ENCODE measurements at places on chromosomes 3 and 15.

- no peak for DNase-seq
These were observed 55.4 kb downstream of the CYP19A1 start for GRCh38 chr15:51283026-51283425.

DNA sequence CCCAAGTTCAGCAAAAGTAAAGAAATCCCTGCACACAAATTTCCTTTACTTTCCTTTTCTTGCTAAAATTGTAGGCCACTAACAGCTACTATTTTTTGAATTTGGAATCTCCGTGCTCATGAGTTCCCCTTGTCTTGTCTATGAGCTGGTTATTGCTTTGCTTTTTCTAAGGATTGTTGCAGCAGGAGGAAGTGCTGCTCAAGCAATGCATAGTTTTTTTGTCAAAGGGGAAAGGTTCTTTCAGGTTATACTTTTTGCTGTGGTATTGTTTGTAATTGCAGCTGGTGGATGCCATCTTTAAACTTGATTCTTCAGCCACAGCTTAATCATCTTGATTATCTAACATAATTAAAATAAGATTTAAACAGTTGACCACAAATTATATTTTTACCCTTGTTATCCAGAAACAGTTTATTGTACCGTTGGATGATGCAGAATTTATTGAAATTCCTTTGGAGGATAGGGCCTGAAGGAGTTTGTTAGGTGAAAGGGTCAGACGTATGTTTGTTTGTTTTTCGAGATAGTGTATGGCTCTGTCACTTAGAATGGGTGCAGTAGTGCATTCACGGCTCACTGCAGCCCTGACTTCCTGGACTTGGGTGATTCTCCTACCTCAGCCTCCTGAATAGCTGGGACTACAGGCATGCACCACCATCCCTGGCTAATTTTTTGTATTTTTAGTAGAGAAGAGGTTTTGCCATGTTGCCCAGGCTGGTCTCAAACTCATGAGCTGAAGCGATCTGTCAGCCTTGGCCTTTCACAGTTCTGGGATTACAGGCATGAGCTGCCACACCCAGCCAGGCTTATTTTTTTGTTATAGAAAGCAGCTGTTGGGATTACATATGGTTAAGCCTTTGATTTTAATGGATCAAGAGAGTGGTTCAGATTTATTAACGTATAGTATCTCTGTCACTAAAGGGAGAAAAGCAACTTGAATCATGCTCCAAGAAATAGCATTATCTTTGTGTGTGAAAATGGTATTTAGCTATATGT lies 11.7 kb downstream of the MGA start:
- no peak for DNase-seq

- no peak for DNase-seq
These were observed 36.2 kb downstream of the PFN2 start for GRCh38 chr3:149934524-149934923.

DNA sequence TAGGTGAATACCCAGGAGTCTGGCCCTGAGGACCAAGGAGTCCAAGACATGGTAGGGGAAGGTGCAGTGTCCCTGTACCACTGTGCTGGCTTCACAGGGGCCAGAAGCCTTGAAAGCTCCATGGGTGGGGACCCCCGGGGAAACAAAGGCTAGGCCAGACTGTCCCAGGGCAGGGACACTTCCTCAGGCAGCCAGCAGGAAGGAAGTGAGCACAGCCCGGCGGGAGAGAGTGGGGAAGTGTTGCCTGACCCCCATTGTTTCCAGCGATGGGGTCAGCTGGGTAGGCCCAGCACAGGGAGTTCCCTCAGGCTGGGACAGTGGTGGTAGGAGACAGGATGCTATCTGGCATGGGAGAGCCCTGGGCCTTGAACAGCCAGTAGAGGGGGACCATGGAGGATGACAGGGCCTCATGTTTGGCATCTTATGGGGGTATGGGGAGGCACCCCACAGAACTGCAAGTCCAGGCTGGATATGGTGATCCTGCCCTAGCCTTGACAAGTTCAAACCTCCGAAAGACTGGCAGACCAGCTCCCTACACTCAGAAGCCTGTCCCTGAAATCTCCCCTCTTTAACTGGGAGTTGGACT lies 1.2 kb upstream of the HYAL2 start:
- DNase-seq: no peak

- no peak for DNase-seq
These were observed 28.7 kb downstream of the ULK4 start for GRCh38 chr3:41933154-41933676.

DNA sequence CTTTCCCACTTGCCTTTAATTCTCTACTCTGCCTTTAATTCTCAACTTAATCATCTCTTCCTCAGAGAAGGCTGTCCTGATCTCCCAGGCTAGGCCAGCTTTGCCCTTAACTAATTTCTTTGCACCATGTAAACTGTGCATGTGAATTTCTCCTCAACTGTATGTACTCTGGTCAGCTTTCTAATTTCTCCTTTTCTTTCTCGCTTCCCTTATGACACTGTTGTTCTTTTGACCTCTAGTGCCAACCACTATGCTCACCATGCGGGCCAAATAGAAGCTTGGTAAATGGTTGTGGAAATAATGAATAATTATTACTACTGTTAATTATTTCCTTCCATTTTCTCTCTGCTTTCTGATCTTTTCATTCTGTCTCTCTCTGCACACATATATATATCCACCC lies 269.0 kb upstream of the CRBN start:
- DNase-seq: no peak

GRCh38 chr3:17151598-17152373 lies 267.0 kb downstream of the PLCL2 start:
- peak; percentile 76 for DNase-seq

DNA sequence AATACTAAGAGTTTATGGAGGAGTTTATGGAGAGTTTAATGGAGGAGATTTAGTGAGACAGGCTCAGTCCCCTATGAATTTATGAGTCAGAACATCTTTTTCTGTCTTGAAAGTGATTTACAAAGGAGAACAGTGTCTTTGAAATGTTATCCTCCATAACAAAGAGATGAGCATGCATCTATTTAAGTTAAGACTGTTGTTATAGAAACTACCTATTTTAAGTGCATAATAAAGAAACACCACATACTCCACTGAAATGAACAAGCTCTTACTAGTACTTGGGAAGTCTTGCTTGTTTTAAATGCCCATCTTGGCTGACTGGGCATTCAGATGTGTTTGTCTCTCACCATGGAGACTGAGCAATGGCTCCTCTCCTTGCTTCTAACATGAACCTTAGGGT lies 118.7 kb upstream of the ACP3 start:
- no peak for DNase-seq

DNA sequence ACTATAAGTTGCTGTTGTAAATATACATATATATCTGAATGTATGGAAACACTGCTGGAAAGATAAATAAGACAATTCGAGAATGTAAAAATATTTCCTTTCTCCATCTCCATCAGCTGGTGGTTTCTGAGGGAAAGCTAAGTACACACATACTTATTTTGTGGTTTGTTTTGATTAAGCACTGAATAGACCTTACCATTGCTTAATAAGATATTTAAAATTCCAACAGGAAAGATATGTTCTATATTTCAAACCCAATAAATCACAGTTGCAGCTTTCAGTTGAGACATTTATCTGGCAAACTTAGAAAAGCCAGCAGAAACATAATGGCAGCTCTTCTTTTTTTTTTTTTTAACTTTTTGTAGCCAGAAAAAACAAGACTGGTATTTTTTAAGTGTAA lies 160.4 kb downstream of the VGLL3 start:
- no peak for DNase-seq

DNA sequence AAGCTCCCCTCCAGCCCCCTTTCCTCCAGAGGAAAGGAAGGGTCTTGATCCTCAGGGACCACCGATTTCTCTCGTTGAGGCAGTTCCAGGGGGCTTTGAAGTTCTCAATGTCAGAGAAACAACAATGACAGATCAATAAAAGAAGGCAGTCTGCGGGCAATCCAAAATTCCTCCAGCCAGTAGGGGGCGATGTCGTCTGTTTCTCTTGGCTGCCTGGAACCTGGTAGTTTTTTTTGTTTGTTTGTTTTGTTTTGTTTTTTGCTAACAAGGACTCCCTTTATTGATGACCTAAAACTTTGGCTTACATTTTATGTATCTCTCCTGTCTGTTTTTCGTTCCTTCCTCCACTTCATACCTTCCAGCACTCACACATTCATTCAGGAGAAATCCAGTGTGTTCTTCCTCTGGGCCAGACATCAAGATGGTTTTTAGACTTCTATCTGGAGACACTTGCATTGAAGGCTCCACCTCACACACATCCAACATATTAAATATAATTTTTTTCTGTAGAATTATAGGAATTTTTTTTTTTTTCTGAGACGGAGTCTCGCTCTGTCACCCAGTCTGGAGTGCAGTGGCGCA lies 276.6 kb downstream of the RPLP1 start:
- peak; percentile 81 for DNase-seq

DNA sequence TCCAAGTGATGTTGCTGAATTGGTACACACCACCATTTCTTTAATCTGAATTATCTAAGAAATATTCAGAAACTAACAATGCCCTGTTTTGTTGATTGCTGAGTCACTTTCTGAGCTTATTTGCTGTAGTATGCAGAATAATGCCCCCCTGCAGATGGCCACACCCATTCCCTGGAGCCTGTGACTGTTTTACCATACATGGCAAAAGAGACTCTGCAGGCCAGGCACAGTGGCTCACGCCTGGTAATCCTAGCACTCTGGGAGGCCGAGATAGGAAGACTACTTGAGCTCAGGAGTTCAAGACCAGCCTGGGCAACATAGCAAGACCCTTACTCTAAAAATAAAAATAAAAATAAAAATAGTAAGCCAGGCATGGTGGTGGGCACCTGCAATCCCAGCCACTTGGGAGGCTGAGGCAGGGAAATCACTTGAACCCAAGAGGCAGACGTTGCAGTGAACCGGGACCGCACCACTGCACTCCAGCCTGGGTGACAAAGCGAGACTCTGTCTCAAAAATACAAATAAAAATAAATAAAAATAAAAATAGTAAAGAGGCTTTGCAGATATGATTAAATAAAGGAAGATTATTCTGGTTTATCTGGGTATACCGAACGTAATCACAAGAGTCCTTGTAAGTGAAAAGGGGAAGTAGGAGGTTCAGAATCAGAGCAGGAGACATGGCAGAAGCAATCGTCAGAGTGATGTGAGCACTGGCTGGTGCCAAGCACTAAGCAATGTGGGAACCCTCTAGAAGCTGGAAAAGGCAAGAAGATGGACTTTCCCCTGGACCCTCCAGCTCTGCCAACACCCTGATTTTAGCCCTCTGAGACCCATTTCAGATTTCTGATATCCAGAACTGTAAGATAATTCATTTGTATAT lies 19.0 kb downstream of the PCYT1A start:
- no peak for DNase-seq

GRCh38 chr15:48928877-48929538 lies 34.7 kb downstream of the SHC4 start:
- DNase-seq: no peak

GRCh38 chr15:78264304-78265136 lies at the start of gene DNAJA4:
Gene DNAJA4, plus strand, starts transcription at chr15:78264562. Its CDS starts 202 bp downstream, at chr15:78264764.
- DNase-seq: peak; percentile 69

- no peak for DNase-seq
These were observed 157.9 kb downstream of the FHIT start for GRCh38 chr3:61093364-61093763.

- no peak for DNase-seq
These were observed 120.0 kb upstream of the GADL1 start for GRCh38 chr3:31014317-31015040.

DNA sequence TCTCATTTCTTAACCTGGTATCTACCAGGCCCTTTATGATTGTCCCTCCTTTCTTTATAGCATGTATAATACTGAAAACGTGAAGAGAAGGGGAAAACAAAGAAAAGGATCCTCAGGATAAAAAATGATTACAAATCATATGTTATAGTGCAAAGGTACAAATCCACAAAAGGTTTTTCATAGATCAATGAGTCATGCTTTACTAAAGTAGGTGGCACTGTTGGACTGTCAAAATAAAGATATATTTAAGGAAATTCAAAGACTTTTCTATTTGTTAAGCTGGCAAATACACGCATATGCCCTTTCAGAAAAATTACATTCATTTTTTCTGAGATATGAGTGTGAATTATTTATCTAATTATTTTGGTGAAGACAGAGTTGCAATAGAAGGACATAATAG lies 151.6 kb downstream of the CADM2 start:
- DNase-seq: no peak

DNA sequence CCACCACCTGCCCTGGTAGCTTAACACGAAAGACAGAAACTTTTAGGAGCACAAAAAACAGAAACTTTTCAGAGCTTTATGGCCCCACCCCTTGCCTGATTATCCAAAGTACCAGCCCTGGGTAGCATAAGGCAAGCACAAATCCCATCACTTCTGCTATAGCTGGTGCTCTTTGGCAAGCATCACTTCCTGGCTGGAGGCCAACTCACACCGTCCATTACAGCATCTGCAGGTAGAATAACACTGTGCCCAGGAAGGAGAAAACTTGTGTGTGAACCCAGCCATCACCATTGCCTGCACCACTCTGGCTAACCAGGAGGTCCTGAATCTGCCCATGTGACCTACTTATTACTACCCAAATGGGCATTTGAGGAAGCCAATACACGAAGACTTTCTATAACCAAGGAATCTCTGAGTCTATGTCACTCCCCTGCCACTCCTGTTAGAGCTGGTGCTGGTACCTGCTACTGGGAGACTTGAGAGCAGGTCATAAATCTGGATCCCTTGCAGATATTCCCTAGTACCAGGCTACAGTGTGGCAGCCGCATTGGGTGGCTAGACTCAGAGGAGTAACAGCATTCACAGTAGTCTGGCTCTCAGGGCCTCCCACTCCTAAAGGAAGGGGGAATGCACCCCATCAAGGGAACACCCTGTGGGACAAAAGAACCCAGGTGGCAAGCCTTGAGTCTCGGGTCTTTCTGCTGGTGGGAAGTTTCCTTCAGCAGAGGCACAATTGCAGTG lies 73.3 kb upstream of the AKAP13 start:
- no peak for DNase-seq

DNA sequence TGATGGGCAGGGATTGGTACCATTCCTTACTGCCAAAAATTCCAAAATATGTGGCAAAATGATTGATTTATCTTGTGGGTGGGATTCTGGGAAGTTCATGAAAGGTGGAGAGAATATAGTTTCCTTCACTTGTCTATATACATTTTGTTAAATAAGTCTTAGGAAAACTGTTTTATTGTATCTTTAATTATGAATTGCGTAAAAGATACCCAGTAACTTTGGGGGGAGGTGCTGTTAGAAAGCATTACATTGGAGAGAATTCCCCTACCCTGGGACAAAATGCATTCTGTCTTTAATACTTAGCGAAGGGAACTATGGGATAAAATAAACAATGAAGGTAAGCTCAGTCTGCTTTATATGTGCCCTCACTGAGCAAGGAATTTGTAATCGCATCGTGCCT lies 4.6 kb downstream of the SETD5 start:
- no peak for DNase-seq

All from activated T-cell treated with anti-CD3 and anti-CD28 coated beads, Interleukin-2, amount 50 U/mL, for 1 hour (primary cell).